ENCODE measurements at places on chromosomes 12 and 14.

DNA sequence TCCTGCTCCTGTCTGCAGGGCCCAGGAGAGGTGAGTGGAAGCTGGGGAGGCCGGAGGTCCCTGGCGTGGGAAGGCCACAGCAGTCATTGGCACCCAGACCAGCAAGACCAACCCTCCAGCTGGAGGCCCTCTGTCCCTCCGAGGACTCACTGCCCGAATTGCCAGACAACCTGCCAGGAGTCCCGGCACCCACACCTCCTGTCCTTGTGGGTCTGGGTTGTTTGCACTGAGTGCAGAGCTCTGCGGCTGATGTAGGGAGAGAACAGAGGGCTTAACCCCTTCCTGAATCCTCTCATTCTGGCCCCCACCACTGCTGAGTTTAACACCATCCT, 204.9 kb downstream of the KIF26A start:
- no peak for DNase-seq

DNA sequence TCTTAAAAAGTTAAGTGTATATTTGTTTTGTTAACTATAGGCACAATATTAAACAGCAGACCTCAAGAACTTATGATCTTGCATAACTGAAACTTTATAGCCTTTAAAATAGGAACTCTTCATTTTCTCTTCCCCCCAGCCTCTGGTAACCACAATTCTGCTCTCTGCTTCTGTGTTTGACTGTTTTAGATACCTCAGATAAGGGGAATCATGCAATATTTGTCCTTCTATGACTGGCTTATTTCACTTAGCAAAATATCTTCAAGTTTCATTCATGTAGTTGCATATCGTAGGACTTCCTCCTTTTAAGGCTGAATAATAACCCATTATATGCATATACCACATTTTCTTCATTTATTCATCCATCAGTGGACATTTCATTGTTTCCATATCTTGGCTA, 131.3 kb downstream of the PTPRO start:
- DNase-seq = no peak

GRCh38 chr14:28770630-28771029, 4.0 kb downstream of the FOXG1 start:
- no peak for DNase-seq

DNA sequence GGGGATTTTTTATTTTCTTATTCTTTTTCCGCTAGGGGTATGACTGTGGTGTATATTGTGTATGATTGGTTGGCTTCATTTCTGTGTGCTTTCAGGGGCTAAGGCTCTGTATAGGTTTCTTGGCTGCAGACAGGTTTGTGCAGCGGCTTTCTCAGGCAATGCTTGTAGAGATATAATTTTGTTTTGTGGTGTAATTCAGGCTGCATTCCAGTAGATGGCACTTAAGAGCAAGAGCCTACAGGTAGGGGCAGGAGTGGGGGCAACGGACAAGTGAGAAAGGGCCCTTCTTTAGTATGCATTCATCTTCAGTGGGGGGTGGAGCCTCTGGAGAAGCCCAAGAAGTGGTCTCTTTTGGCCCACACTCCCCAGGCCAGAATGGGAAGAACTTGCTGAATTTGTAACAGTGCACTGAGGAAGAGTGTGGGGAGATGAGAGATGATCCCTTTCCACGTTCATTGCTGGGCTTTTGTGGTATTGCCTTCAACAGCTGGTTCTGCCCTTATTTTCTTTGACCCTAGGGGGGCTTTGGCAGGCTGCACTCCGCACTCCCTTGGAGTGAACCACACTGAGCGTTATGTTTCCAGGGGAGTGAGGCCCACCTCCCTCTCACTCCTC, 78.6 kb downstream of the IFNG-AS1 start:
- DNase-seq = peak; percentile 12

GRCh38 chr12:66361703-66362102, 59.4 kb downstream of the HELB start:
- no peak for DNase-seq

DNA sequence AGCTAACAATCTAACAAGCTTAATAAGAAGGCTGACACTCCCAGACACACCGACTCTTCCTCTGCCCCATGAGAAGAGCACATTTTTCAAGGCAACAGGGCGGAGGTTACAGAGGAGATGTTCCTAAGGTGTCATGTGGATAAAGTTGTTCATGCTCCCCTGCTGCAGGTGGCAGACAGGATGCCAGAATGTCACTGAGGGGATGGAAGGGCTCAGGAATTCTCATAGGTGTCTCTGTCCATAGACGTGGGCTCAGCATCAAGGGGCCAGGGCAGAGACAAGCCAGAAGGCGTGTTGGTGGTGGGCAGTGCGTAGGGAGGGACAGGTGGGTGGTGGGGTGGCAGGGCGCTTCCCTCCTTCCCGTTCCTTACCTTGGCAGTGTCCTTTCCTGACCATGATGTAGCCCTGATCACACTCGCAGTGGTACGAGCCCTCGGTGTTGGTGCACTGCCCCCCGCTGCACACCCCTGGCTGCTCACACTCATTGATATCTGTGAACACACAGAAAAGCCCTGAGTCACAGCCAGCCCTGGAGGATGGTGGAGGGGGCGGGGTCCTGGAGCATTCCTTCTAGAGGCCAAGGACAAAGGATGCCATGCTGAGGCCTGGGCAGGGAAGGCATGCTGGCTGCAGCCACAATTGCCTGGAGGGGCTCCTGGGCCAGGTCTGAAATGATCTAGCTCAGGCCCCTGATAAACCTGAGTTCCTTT, 23.0 kb downstream of the ISCA2 start:
- DNase-seq = no peak

DNA sequence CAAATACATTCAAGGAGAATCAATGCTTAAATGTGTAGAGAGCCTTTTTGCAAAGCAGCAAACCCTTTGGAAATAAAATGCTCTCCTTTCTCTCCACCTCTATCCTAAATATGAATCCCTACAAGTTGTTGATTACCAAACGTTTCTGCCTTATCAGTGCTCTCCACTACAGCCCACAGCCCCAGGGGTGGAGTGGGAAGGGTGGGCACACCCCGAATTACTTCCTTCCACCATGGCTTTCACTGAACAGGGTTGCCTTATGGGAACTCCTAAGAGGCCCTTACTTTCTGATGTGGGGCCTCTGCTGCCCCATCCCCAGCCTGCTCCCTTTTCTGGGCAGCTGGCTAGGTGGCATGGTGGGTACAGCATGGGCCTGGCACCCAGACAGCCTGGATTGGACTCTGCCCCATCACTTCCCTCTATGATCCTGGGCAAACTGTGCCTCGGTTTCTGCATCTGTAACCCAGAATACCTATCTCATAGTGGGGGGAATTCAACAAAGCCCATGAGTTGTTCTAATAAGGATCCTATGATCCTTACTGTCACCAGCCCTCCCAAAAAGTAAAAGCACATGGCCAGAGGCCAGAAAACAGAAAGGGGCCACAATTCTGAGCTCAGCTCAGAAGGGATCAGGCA, 16.1 kb downstream of the AK7 start:
- DNase-seq = no peak

DNA sequence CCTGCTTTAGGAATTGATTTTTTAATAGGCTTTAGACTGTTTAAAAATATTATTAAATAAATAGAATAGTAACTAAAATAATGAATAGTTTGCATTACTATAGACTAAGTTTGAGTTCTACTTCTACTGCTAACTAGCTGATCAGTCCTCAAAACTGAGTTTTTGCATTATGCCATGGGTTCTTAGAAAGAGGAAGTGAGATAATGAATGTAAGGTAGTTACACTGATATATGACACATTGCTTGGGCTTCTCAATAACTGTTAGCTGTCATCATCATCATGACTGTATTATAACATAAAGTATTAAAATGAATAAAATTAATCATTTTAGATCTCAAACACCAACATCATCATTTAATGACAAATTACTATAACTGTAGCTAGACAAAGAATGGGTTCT, 949.7 kb downstream of the TRHDE start:
- DNase-seq = no peak

DNA sequence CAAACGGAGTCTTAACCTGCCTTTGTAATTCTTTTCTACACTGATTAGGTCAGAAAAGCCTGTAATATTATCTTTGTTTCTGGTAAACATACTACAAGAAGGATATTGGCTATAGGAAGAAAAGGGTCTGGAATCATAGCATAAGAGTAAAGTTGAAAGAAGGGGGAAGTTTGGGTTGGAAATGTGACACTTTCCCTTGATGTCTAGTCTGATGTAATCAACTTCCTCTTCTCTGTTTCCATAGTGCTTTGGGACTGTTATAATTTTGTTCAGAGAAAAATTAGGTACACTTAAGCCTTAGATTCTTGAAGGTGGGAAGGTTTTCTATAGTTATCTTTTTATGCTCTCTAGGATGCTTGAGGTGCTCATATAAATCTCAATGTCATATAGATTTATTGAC, 322.2 kb downstream of the AEBP2 start:
- DNase-seq = no peak

- DNase-seq = no peak
These were observed 790.8 kb upstream of the FBXO33 start for GRCh38 chr14:40222996-40223395.

DNA sequence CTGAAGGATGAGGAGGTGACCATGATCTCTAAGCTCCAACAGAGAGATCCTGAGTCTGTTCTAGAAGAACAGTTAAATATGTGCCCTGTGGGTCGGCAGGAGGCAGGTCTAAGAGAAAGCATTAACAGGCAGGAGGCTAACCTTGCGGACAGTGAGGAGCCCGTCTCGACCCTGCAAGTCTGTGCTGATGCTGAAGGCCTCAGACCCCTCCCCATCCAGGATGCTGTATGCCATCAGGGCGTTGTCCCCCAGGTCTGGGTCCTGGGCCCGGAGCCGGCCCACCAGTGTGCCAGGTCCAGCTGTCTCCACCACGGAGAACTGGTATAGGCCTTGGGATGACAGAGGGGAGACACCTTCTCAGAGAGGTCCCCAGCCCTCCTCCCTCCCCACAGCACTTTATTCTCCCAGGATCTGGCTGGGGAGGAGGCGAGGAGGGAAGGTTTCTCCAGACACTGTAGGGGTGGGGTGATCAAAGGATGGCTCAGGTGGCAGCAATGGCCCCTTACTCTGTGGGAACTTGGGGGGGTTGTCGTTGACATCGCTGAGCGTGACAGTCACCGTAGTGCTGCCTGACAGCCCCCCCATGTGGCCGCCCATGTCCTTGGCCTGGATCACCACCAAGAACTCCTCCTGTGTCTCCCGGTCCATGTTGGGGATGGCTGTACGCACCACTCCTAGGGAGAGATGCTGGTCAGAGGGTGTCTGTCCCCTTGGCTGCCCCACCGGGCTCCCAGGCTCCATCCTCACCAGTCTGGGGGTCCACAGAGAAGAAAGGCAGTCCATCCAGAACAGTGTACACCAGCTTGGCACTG, 3.1 kb downstream of the CDH24 start:
- DNase-seq = no peak

- DNase-seq = no peak
These were observed 8.8 kb downstream of the MYG1 start for GRCh38 chr12:53308276-53308675.

GRCh38 chr12:58310368-58310767, 369.0 kb downstream of the ATP23 start:
- no peak for DNase-seq

DNA sequence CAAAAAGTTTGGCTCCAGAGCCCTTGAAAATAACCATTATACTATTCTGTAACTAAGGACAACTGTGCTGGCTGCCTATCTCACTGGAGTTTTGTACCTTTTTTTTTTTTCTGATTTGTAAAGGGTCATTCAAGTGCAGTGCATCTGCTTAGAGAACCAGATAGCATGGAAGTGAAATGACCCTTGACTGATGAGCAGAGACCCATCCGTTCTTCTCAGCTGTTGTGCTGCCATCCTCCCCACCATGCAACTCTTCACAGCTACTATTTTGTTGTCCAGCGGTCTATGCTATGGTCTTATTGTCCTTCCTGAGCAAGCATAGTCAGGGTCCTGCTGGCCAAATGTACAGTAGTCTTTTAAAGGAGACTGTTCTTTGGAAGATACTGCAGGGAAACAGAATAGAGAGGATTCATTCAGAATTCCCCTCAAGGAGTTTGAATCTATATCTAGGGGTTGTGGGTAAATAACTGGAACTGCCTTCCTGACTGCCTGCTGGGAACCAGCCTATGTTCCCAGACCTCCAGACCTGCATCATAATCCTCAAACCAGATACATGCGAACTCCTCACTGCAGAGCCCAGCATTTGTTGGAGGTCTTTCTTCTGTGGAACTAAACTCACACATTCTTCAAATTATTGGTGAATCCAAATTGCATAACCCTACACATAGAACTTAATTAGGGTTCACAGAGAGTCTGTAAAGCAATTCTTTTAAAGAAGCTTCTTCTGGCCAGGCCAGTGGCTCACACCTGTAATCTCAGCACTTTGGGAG, 41.1 kb downstream of the GPR19 start:
- no peak for DNase-seq

GRCh38 chr12:27610374-27610773, 85.9 kb upstream of the REP15 start:
- DNase-seq = no peak

DNA sequence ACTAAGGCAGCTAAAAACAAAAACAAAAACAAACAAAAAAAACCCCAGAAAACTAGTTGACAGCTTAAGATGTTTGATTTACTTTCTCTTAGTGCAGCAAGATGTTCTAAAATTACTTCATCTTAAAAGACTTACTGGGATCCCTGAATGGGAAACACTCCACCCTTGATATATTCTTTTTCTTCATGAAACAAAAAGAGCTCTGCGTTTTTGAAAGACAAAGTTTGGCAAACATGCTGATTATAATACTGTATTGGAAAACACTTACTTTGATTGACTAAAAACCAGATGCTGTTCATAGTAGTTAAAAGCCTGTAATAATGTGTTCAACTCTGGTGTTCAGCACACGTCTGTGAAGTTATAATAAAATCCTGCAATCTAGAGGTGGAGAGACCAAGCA, 136.8 kb downstream of the SRGAP1 start:
- no peak for DNase-seq

DNA sequence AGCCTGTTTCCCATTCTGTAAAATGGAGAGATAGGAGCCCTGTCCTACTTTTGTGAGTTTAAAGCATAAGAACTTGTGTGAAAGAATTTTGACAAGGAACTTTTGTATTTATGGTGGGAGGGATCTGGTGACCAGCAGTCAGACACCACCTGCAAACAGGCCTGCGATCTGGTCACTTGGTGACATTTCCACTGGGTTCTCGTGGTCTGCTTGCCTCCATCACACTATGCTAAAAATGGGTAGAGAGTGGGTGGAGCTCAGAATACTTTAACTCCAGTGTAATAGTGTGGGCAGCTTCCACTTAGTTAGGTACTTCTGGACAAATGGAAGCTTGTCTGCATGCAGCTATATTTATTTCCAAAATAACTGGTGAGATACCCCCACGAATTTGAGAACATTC, 26.5 kb upstream of the PLXNC1 start:
- no peak for DNase-seq

DNA sequence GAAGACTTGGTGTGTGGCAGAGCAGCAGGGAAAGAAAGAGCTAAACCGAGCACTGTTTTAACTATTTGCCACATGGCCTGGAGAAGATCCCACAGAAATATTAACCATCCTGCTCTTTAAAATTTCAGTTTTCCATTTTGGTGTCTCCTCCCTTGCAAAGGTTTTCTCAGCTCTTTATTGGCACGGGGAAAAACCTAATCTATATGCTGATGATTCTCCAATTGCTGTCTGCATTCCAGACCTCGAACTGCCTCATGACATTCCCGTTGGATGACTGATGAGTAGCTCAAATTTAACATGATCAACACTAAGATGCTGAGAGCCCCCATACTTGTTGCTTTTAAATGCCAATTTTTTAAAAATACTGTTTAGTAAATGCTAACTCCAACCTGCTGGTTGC, 115.0 kb downstream of the EMP1 start:
- DNase-seq = no peak

Data from COLO829 (cell line).